Epithelial cell of proximal tubule (primary cell): ENCODE measurements at places on chromosomes 3 and 15. TPM values are rescaled to one million over a fixed set of nuclear protein-coding genes. Genes with fewer than 3 reads are reported as not detected.

DNA sequence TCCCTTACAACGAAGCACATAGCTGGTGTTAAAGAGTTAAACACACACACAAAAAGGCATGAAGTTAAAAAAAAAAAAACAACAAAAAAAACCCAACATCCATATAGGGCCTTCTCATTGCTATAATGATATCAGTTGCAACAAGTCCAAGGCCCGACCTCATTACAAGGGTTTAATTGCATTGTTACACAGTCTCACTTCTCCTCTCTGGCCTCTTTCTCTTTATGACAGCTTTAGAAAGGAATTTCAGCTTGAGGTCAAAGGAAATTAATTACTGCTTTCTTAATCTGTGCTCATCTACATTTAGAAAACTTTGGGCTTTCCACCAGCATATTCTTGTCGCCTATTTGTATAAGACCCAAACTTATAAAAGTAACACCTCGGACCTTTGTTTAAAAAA is 342.1 kb downstream of the NR2F2 start:
- DNase-seq: no peak

DNA sequence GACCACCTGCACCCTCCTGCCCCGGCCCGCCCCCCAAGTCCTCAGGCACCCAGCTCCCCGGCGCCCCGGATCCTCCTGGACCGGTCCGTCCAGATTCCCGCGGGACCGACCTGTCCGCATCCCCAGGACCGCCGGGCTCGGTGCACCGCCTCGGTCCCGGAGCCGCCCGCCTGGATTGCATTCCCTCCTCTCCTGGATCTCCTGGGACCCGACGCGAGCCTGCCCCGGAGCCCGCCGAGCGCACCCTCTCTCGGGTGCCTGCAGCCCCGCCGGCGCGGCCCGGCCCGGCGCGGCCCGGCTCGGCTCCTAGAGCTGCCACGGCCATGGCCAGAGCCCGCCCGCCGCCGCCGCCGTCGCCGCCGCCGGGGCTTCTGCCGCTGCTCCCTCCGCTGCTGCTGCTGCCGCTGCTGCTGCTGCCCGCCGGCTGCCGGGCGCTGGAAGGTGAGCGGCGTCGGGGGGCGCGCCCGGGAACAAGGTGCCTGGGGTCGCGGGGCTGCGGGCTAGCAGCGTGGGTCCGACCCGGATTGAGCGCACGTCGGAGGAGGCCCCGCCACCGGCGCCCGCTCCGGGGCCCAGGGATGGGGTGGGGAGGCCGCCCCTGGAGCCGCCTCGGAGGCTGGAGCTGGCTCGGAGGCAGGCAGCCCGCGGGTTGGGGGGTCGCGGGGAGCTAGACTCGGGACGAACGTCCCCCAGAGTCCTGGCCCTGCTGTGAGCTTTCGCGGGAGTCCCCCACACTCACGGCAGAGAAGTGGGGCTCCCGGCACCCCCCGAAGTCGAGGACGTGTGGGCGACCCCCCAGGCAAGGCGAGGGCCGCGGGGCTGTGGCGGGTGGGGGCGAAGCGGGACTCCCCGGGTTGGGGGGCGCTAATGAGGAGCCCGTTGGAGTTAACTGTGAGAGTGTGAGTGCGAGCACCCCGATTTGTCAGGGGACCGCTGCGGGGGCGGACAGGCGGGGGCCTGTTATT is 610 bp downstream of the EPHB3 start:
- no peak for DNase-seq

DNA sequence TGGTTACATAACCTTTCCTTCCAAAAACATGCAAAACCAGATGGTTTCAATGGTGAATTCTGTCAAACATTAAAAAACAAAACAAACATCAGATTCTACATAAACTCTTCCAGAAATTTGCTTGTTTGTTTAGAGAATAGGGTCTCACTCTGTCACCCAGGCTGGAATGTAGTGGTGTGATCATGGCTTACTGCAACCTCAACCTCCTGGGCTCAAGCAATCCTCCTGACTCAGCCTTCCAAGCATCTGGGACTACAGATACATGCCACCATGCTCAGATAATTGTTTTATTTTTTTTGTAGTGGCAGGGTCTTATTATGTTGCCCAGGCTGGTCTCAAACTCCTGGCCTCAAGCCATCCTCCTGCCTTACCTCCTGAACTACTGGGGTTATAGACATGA is 36.1 kb downstream of the FBXL2 start:
- DNase-seq: no peak

Gene RGMA
- 0.36 and 0.40 TPM in 2 replicates for total RNA-seq

Gene SNX33
- 6.7 and 13.5 TPM in 2 replicates for total RNA-seq
